ENCODE measurements at places on chromosomes 6 and 20.

DNA sequence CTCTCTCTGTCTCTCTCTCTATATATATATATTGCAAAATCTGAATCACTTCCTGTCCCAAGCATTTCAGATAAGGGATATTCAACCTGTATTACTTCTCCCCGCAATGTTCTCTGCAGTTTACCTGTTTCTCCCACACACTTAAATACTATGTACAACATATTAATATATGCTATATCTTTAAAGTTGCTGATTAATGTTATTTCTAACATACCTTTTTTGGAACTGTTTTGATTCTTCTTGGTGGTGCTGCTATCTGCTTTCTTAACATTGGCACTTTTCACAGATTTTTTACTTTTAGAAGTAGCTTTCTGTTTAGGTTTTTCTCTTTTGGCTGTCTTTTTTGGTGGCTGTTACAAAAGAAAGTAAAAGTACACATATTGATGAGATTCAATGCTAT is 27.2 kb downstream of the DEK start:
- DNase-seq, result no peak

- DNase-seq, result peak; percentile 45
These were observed 9.0 kb downstream of the ATF6B start for GRCh38 chr6:32118782-32119628.

GRCh38 chr6:123745895-123746294 is 57.8 kb upstream of the NKAIN2 start:
- DNase-seq, result no peak

DNA sequence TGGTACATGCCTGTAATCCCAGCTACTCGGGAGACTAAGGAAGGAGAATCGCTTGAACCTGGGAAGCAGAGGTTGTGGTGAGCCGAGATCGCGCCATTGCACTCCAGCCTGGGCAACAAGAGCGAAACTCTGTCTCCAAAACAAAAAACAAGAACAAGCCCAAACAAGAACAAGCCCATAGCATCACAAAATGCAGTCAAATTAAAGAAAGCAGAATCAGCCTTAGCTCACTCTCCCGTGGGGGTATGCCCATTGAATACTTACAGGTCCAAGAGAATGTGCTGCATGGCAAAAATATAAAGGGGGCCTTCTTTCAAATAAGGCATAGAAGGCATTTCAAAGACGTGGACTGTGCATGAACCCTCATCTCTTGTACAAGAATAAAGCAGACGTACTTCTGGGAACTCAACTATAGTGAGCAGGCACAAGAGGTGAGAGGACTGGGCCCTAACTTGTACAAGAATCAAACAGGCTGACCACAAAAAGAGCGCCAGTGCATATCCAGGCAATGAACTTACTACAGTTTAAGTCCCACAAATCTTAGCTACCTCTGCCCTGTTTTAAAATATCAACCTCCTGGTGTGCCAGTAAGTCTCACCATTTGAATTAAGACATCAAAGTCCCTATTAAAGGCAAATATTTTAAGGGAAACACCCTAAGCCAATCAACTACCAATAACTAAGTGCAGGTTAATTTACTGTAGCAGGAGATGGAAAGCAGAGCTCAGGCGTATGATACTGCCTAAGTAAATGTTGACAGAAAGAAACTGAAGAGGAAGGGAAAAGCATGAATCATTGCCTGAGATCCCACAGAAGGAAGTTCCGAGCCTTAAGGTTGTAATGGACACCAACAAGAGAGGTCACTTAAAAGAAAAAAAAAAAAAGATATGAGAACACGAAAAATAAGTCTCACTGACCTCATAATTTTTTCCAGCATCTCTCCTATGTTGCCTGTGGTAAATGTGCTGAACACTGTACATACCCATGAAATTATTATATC is 37.4 kb downstream of the TOMM6 start:
- DNase-seq, result no peak

- no peak for DNase-seq
These were observed 17.1 kb downstream of the ELOVL5 start for GRCh38 chr6:53331678-53332077.

DNA sequence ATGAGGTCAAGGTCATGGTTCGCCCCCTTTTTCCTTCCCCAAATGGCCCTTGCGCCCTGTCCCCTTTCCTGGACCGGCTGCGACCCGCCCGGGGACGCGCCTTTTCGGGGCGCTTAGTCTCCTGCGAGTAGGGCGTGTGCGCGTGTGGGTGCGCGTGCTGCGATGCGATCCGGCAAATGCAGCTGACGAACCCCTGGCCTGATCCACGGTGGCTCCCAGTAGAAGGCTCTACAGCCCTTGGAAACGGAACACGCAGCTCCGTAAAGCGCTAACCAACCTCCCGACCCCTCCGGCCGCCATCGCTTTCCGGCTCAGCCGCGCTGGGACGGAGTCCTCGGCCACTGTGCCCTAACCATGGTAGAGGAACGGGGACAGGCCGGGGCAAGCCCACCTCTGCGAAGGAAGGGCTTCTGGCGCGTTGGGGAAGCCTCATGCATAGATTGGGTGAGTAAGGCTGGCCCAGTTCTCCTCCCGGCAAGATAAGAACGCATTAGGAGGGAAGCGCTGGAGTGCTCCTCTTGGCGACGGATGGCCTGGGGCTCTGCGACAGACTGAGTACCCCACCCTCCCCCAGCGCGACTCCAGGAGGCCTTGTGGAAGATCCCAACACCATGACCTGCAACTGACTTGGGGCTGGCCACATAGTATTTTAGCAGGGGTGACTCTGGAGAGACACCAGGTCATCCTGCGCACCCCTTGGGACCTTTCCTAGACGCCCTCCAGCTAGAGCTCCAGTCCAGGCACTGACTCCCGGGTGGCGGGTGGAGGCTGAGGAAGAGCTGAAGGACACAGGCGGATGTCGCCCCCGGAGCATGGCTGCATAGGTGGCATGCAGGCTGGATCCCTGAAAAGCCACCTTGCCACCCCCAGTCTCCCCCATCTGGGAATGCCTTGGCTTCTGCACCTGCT is 1.1 kb upstream of the SLC4A11 start:
- DNase-seq, result no peak
